HEK293T (cell line): ENCODE measurements at places on chromosomes 13 and 19.

GRCh38 chr13:65378943-65379519 lies 1851.1 kb downstream of the PCDH9 start:
- DNase-seq, result peak; percentile 49

- no peak for DNase-seq
Observed at GRCh38 chr13:98041081-98041820, 87.8 kb downstream of the IPO5 start.

- DNase-seq, result no peak
Observed at GRCh38 chr13:79522583-79522982, 41.6 kb downstream of the NDFIP2 start.

- DNase-seq, result no peak
Observed at GRCh38 chr13:109971456-109972090, 185.2 kb upstream of the IRS2 start.

- no peak for DNase-seq
Observed at GRCh38 chr13:108917581-108917980, 288.2 kb downstream of the MYO16 start.

DNA sequence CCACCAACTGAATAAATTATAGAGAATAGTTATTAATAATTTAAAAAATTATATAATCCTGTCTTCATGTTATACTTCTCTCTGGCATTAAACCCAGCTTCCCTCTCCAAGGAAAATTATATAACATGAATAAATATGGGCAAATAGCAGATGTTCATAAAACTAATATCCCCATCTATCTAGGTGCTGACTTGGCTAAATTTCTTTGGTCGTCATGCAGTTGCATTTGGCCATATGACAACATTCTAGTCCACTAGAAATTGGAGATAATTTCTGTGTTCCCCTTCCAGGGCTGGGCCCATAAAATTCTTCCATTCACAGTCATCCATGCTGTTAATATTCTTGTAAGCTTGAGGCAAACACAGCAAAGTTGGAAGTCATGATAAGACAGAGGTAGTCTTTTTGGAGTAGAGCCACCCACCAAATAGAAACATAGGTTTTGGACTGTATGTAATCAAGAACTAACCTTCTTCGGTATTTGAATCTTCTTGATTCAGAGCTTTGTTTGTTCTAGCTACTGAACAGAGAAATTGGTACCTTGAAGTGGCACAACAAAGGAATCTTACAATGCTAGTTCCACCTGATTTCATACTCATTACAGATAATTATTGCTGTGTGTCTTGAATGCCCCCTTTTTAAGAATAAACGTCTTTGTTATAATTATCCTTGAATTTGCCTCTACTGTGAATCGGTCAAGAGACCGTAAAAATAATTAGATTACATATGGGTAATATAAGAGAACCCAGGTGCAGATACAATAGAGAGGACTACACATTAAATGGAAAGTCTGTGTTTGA lies 678.5 kb upstream of the PCDH20 start:
- DNase-seq, result no peak

DNA sequence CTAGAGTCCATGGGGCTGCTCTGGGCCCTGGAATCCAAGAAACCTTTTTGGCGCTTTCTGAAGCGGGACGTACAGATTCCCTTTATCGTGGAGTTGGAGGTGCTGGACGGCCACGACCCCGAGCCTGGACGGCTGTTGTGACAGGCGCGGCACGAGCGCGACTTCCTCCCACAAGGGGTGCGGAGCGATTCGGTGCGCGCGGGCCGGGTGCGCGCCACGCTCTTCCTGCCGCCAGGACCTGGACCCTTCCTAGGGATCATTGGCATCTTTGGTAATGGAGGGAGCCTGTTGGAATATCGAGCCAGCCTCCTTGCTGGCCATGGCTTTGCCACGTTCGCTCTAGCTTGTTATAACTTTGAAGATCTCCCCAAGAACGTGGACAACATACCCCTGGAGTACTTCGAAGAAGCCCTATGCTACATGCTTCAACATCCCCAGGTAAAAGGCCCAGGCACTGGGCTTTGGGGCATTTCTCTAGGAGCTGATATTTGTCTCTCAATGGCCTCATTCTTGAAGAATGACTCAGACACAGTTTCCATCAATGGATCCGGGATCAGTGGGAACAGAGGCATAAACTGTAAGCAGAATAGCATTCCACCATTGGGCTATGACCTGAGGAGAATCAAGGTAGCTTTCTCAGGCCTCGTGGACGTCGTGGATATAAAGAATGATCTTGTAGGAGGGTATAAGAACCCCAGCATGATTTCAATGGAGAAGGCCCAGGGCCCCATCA lies 3.5 kb upstream of the ZFP82 start:
- no peak for DNase-seq

GRCh38 chr19:52139252-52140031 lies at the start of gene ZNF616:
ZNF616 (minus strand) TSS chr19:52139938; CDS start chr19:52130512, 9,426 bp downstream.
- DNase-seq, result peak; percentile 73

DNA sequence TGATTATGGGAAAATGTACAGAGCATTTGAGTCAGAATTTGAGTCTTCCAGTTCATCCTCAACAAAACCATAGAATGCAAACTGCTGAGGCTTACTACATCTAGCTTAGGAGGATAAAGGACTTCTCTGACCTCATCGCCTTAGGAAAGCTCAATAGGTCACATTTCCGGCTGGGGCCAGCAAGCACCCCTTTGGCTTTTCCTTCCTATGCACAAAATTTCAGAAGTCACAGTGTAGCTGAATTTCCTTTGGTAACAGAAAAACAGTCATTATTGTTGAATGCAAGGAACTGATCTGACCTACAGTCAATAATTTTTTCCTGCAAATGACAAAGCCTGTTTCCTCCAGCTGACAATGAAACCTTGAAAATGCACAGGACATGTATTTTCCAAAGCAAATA lies 32.8 kb upstream of the LRCH1 start:
- DNase-seq, result no peak

DNA sequence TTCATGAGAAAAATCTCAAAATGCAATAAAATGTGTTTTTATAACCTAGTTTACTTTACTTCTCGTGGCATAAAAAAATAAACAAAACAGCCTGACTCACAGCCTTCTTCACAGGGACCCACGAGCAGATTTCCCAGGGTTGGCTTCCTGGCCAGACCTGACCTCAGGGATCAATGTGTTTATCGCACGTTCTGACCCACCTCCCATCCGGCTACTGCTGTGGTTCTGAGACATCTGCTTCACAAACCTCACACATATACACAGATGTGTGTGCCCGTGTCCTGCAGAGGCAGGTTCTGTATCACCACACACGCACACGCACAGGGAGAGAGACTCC lies 118.3 kb downstream of the COL4A2 start:
- peak; percentile 11 for DNase-seq

GRCh38 chr19:33219261-33219815 lies 6.3 kb downstream of the SLC7A10 start:
- DNase-seq, result no peak

DNA sequence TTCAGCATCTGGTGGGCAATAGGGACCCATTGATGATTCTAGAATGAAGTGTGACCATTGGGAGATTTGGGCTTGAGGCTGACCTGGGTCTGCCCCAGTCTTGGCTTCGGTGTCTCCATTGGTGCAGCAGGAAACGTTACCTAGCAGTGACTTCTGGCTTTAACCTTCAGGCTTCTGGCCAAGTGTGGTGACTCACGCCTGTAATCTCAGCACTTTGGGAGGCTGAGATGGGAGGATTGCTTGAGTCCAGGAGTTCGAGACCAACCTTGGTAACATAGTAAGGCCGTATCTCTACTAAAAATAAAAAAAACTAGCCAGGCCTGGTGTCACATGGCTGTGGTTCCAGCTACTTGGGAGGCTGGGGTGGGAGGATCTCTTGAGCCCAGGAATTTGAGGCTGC lies 7.2 kb downstream of the FCHO1 start:
- DNase-seq, result no peak

DNA sequence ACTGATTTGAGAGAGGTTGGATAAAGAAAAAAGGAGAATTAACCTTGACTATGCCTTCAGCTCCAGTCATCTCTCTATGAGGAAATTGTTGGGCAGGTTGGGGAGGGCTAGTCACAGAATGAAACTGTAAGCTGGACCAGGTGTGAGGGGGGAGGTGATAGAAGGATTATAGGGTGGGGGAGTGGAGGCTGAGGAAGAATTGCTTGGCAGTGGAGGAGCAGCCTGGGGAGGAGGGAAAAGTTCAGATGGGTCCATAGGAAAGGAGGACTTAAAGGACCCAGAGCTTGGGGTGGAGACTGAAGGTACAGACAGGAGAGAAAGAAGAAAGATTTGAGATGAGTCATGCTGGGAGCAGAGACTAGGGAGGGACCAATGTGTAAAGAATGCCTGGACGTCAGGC lies 8.2 kb upstream of the ZNF431 start:
- no peak for DNase-seq

DNA sequence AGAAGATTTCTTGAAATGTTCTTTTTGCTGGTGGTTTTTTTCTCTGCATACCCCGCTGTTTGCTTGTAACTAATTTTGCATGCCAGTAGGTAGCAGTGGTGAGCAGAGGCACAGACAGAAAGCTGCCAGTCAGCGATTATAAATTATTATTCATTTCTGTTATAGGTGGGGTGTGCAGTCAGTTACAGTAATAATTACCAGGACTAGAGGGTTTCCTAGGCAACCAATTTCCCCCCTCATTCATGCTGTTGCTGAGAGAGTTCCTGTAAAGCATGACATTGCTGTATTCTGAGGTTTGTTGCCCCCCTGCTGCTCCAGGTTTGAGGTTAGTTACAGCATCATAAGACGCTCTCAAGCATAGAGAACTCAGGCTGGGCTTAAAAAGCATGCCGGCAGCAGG lies 104.5 kb downstream of the URI1 start:
- no peak for DNase-seq

DNA sequence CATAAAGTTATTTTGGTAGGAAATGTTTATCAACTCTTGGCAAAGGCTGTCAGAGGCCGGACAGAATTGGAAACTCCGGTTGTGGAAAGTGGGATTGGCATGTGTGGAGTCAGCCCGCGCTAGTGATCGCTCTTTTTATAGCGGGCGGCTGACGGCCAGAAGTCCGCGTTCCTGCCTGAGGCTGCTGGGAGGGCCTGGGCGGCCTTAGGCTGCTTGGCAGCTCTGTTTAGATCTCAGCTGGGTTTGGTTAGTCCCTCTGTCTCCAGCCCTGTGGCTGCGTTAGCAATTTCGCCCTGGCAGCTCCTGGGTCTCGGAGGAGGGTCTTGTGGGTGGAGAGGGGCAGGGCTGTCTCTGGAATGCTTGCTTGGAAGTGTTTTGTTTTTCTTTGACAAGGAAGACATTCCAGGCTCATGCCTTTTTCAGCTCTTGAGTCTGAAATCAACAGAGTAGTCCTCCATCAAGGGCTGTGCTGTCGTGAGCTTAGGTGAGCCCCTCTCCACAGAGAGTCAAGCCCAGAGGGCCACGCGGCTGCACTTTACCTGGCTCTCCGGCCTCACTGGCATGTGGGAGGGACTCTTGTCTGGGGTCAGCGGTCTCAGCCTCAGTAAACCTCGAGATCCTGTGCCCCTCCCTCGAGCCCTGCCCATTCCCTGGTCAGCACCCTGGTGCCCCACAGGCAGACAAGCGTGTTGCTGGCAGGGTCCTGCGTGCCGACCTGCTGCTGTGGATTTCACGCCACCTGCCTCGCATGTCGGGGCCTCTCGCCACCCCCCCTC lies 22.5 kb downstream of the DOT1L start:
- DNase-seq, result no peak

GRCh38 chr13:112971288-112971643 lies 2.3 kb downstream of the MCF2L start:
- DNase-seq, result no peak

- no peak for DNase-seq
Observed at GRCh38 chr19:40718774-40719391, 2.0 kb downstream of the ITPKC start.
